ENCODE measurements at places on chromosomes 5 and 9.
A peak's percentile ranks its signal among the peaks of the same experiment; 100 is the strongest.

DNA sequence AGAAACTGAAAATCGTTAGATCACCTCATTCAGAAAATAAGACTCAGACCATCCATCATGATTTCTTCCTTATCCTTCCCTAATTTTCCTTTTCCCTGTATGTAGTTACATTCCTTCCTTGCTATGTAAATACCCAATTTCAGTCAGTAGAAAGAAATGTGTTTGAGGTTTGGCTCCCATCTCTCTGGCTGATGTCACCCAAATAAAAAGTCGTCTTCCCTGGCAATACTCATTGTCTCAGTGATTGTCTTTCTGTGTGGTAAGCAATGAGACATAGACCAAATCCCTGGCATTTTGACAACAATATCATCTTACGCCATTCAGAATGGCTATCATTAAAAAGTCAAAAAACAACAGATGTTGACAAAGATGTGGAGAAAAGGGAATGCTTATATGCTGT, 303.9 kb upstream of the EDIL3 start:
- peak; percentile 64 for DNase-seq

- no peak for DNase-seq
Measured at GRCh38 chr5:154005648-154006047, 33.1 kb downstream of the FAM114A2 start.

DNA sequence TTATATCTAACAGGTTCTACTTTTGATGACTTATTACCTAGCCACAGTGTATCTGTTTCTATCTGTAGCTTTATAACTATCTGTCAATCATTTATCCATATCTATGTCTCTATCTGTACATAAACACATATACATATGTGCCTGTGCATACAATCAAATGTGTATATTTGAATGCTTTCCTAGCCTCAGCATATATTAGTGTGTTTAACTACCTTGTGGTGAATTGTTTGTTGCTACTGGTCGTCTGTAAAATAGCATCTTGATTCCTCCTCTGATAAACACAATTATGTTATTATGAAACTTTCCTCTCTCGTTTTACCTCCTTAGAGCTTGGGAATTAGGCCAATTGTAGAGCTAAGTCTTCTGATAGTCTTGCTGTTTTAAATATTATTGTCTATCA, 44.4 kb downstream of the PARP8 start:
- no peak for DNase-seq

DNA sequence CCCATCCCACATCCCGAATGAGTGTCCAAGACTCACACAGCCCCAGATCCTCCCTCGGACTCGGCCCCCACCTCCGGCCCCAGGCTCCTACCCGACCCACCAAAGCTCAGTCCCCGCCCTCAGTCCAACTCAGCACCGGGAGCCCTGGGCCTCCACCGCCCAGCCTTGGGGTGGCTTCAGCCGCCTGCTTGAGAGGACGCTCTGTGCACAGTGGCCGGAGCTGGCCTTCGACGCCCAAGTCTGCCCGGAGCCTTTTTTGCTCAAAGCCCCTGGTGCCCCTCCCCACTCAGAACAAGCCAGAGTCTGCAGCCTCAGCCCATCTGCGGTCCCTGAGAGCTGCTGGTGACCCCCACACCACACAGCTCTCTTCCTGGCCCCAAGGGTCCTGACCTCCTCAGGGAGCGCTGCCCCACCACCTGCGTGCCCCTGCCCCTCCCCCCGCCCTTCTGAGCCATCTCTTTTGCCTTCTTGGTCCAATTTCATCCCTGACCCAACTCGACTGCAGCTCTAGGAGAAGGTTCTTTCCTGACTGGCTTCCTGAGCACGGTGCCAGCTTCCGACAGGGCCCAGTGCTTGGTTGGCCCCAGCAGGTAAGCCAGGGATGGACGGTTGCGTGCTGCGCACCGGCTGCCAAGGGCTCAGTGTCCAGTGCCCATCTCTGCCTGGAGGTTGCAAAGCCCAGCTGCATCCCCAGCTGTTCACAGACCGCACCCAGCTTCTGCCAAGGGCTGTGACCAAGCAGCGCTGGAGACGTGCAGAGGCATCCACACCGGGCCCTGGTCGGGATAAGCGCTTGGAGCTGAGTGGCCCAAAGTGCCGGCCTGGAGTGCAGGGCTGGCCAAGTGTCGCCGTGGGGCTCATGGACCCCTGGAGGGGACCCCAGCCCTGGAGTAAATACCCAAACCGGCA, 27.7 kb upstream of the NSMF start:
- DNase-seq = no peak

DNA sequence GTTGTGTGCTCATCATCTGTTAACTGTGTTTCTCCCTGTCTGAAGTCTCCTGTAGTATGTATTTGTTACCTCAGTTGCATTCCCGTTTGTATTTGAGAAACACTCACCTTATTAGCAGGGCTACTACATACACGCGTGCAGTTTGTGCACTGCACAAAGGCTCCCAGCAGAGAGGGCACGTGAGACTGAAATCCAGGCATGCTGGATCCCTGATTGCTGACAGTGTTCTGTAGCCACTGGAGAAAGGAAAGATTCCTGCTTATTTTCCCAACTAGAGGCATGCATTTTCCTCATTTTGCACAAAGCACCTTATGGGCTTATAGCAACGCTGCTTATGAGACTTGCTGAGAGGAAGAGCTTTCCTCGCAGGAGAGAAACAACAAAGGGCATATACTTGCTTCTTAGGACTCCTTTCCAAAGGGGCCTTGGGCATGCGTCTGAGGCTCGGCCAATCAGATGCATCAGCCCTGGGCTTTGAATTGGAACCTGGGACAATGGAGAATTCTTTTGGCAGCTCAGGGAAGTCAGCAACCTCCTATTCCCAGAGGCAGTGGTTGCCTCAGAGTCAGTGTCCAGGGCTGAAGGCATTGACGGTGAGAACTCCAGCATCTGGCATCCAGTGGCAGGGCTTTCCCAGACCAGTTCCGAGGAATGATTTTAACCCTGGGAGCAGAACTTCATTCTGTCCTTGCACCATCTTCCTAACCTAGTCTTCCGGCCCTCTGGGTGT, 9.9 kb upstream of the MEGF10 start:
- no peak for DNase-seq

DNA sequence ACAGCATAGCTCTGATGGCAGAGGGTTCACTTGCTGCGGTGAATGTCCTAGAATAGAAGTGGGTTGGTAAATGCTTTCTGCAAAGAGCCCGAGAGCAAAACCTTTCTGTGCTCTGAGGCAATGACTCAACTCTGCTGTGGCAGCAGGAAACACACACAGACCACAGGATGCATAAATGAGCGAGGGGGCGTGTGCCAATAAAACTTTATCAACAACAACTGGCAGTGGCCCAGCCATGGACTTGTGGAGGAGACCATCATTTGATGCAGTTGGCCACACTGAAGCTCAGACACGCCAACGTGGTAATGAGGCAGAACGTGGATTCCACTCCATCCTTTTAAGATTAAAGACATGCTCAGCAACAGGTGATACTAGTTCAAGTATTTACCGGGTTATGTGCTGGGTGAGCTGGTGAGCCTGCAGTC, 6.8 kb downstream of the MRPL36 start:
- peak; percentile 71 for DNase-seq

DNA sequence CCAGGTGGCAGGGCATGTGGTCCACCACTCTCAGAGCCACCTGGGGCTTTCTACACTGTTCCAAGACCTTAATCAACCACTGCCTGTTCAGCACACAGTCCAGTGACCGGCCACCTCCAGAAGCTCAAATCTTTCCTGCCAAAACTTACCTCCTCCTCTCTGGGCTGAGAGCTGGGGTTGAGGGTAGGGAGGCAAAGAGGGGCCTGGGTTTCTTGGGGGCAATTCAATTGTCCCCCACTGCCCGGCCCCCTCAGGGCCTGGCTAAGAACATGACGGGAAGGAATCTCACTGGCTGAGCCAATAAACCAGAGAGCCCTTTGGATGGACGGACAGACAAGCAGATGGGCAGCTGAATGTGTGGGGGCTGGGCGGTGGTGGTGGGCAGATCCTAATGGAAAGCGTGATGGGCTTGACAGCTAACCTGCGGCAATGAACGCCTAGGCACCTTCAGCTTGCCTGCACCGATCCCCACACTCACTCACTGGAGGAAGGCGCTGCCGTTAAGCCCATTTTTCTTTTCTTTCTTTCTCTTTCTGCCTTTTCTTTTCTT, 5.4 kb downstream of the NR5A1 start:
- DNase-seq = no peak

- DNase-seq = no peak
Measured at GRCh38 chr5:159732220-159732619, 184.1 kb upstream of the ADRA1B start.

Measured in NCI-H226 (cell line).